ENCODE measurements at places on chromosomes 11 and 22.

GRCh38 chr11:35169754-35170153 lies 30.8 kb downstream of the CD44 start:
- no peak for DNase-seq

DNA sequence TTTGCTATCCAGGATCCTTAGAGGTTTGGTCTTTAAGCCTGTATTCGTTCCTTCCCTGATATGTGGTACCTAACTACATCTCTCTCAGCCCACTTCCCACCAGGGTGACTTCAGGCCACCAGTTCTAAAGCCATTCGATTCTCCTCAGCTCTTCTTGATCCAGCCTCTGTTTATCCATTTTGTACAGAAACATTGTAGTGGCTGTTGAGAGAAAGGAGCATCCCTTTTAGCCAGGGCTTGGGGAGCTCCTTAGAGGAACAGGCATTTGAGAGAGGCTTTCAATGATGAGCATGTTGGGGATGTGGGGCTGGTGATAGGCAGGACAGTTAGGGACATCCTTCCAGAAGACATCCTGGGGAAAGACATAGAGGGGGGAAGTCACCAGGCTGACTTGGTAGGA lies 17.9 kb downstream of the UBE2L3 start:
- DNase-seq = no peak

- DNase-seq = no peak
Observed at GRCh38 chr11:20369826-20370225, 6.3 kb downstream of the HTATIP2 start.

DNA sequence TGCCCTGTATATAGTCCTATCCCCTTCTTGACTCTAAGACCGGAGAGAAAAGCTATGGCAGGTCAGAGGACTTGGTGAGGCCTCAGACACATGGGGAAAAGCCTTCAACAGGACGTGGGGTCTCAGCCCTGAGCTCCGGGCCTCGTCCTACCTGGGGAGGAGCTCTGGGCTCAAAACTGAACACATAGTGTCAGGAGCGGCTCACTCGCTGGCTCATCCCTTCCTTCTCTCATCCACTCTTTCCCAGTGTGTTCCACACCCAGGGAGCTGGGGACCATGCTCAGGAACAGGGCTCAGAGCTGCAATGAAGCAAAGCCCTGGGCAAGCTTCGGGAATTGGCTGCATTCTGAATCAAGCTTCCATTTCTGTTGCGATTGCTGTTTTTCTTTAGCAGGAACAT lies 14.5 kb downstream of the ADAMTS15 start:
- no peak for DNase-seq

DNA sequence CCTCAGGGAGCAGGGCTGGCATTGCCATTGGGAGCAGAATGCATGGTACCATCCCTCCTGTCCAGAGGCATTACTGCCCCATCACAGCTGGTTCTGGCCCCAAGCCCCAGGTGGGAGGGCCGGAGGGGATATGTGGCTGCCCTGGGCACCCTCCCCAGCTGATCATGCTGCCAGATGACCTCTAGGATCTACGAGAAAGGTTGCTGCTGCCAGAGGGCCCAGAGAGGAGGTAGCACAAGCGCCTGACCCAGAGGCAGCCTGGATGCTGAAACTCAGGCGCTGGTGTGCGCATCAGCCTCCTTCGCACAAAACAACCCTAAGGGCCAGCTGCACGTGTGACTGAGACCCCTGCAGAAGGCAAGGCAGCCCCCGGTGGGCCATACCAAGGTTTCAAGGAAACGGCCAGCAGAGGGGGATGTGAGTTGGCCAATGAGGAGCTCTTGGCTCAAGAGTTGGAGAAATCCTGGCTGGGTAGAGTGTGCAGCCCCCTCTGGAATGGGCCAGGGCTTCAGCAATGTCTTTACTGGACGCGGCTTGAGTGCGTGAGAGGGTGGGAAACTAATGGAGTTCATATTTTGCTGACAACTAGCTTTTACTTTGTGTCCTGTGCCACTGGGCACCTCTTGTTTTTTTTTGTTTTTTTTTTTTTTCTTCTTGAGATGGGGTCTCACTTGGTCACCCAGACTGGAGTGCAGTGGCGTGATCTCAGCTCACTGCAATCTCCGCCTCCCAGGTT lies 88.3 kb upstream of the PARVA start:
- DNase-seq = no peak

DNA sequence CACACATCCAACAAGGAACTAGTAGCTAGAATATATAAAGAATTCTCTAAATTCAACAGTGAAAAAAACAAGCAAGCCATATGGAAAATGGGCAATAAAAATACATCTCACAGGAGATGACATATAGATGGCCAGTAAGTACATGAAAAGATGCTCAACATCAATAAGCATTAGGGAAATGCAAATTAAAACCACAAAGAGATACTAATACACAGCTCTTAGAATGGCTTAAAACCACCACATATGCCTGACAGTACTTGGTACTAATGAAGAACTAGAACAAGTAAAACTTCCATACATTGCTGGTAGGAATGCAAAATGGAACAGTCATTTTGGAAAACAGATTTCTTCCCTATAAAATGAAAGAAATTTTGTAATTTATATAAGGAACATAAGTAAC lies 71.6 kb upstream of the GAB2 start:
- DNase-seq = no peak

GRCh38 chr11:57087991-57088390 lies 93.8 kb upstream of the LRRC55 start:
- no peak for DNase-seq

- DNase-seq = no peak
Observed at GRCh38 chr11:34288492-34288891, 69.3 kb downstream of the ABTB2 start.

GRCh38 chr22:17951315-17951714 lies 73.0 kb downstream of the MICAL3 start:
- no peak for DNase-seq

GRCh38 chr22:43537019-43537585 lies 125.3 kb downstream of the MPPED1 start:
- no peak for DNase-seq

- DNase-seq = no peak
Observed at GRCh38 chr22:24687322-24687721, 84.3 kb downstream of the GGT1 start.
